Fibroblast of lung (primary cell): ENCODE measurements at places on chromosomes 3 and 15.
A peak's percentile ranks its signal among the peaks of the same experiment; 100 is the strongest.

- no peak for DNase-seq
Measured at GRCh38 chr3:102105193-102105592, 255.9 kb downstream of the NFKBIZ start.

- DNase-seq: peak; percentile 91
Measured at GRCh38 chr3:99901200-99901926, 83.7 kb downstream of the CMSS1 start.

- peak; percentile 33 for DNase-seq
Measured at GRCh38 chr3:76096836-76097588, 311.7 kb upstream of the ZNF717 start.

DNA sequence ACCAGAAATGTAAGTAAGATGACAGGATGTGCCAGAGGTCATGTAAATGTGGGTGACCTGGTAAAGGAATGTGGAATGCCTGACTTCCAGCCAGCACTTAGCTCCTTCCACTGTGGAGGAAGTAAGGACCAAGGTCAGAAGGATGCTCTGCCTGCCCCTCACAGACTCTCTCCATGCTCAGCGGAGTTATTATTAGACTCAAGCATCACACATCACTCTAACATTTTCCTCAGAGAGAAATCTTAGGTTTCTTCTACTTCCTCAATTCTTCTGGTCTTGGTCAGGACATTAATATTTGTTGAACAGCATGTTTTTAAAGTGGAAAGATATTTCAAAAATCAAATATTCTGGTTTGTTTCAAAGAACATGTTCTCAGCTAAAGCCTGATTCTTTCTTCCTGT, 231.4 kb upstream of the WNT5A start:
- DNase-seq: peak; percentile 12

- DNase-seq: no peak
Measured at GRCh38 chr3:9781978-9782603, 10.2 kb downstream of the TADA3 start.

DNA sequence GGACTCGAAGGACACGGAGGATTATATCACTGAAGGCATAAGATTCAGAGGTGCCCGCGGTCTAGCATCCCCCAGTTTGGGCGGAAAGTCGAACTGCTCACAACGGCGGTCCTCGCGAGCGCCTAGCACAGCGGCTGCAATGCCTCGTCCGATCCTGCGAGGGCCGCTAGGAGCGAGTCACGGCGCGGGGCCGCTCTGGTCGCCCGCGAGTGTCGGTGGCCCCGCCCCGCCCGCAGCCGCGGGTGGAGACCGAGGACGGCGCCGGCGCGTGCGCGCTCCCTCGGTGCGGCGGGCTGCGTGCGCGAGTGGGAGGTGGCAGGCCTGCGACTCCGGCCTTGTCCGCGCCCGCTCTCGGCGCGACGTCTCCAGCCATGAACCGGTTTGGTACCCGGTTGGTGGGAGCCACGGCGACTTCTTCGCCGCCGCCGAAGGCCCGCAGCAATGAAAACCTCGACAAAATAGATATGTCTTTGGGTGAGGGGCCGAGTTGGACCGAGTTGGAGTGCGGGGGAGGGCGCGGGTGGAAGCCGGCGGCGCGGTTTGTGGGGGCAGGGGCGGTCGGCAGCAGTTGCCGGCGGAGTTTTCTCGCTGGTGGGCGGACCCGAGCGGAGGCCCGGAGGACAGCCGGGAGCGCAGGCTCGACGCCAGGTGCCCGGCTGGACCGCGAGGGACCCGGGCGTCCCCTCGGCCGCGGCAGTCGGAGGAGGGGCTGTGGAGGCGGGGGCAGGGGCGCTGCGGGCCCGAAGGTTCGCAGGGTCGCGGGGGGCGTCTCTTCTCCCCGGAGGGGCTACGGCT, at the start of gene FYTTD1:
TSS of gene FYTTD1 (plus strand) at position 283 of the 795 bp plus-strand sequence. CDS start at position 372, 89 bp downstream.
- peak; percentile 83 for DNase-seq
